ENCODE measurements at places on chromosomes 6 and 20.

GRCh38 chr20:62524505-62524911, 48.7 kb upstream of the GATA5 start:
- no peak for DNase-seq

DNA sequence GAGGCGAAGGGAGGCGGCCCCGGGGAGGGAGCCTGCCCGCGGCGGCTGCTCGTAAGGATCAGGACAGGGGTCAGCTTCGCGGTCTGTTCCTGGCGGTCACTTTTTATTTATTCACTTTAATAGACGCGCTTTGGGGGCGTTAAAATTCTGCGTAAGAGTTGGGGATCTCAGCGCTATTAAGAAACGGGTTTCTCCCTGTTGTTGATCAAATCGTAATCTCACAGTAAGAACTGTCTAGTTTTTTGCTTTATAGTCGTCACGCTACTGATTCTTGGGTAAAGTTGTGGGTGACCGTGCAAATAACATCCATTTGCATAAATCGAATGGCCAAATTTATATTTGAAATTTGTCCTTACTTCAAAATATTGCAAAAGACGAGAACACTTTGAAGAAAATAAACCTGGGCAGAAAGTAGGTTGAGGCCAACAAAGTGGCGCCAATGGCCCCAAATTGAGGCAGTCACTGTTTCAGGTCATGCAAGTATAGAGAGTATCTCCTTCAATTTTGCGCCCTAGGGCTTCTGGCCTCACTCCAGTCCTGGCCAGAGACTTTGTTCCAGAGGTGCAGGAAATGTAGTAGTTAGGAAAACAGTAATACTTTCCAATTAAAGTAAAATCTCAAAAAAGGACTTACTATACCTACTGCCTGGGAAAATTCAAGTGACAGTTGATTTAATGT, 963 bp upstream of the RMND1 start:
- no peak for DNase-seq

GRCh38 chr6:75623491-75623890, 21.8 kb downstream of the SENP6 start:
- no peak for DNase-seq

DNA sequence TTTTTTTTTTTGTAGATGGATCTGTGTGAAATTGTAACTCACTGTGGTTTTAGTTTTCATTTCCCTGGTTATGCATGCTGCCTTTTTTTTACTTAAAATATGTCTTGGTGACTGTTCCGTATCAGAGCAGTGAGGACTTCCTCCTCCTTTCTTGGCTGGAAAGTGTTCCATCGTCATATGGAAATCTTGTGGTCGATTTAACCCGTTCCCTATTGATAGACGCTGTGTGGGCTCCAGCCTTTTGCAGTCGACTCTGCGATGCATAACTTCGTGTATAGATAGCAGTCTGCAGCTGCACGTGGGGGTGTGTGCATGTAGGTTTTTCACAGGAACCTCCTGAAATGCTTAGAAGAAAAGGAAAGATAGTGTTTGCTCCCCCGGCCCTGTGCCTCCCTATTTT, 28.1 kb upstream of the PNPLA1 start:
- no peak for DNase-seq

DNA sequence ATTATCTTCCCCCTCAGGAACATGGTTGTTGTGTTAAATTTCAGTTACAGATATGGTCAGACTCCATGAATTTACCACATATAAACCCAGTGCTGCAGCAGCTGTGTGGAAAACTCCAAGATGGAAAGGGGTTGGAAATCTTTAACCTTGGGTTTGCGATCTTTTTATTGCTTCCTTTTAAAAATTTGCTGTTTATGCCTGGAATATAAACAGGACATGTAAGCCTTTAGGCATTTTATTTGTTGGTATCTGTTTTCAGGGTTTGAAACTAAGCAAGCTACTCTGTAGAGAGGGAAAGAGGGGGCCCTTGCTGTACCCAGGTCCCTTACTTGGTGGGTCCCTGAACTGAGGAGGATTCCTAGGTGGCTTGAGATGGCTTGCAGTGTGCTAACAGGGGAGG, 778 bp downstream of the PKIG start:
- no peak for DNase-seq

- DNase-seq, result no peak
These were observed 5.4 kb upstream of the MICA start for GRCh38 chr6:31397901-31398525.

GRCh38 chr6:135162678-135163439, 18.2 kb upstream of the MYB start:
- DNase-seq, result no peak

DNA sequence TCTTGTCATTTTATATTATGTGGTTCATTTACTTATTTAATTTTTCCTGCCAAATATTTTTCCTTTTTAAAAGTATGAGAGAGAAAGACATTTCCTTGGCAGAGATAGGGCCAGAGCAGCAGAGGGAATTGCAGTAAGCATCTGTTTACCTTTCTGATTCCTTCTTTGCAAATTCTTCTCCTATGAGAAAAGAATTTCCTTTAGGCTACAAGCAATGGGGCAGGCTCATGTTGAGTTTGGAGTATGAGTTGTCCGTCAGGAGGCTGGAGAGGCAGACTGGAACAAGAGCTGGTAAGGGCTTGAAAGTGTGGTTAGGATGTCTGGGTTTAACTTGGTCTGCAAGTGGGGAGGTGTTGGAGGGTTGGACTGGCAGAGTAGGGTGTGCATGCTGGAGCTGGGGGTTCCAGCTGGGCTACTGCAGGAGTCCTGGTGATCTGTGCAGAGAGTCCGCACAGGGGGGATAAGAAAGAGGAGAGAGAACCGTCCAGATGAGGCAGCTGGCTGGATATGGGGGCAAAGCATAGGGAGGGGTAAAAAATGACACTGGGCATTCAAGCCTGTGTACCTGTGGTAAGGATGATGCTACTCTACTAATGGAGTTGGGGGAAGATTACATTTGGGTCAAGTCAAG, 19.7 kb downstream of the TIAM2 start:
- no peak for DNase-seq

- no peak for DNase-seq
These were observed 17.9 kb upstream of the MAP7 start for GRCh38 chr6:136568129-136568528.

- no peak for DNase-seq
These were observed 235.1 kb upstream of the ZNF217 start for GRCh38 chr20:53828682-53829254.

- DNase-seq, result no peak
These were observed 71.4 kb downstream of the CARMIL1 start for GRCh38 chr6:25350573-25350972.

GRCh38 chr6:11245381-11246256, 13.2 kb upstream of the NEDD9 start:
- DNase-seq, result no peak

- DNase-seq, result no peak
These were observed 135.1 kb downstream of the KIF16B start for GRCh38 chr20:16438100-16438499.

- no peak for DNase-seq
These were observed 472.5 kb downstream of the KIF16B start for GRCh38 chr20:16100767-16101166.

DNA sequence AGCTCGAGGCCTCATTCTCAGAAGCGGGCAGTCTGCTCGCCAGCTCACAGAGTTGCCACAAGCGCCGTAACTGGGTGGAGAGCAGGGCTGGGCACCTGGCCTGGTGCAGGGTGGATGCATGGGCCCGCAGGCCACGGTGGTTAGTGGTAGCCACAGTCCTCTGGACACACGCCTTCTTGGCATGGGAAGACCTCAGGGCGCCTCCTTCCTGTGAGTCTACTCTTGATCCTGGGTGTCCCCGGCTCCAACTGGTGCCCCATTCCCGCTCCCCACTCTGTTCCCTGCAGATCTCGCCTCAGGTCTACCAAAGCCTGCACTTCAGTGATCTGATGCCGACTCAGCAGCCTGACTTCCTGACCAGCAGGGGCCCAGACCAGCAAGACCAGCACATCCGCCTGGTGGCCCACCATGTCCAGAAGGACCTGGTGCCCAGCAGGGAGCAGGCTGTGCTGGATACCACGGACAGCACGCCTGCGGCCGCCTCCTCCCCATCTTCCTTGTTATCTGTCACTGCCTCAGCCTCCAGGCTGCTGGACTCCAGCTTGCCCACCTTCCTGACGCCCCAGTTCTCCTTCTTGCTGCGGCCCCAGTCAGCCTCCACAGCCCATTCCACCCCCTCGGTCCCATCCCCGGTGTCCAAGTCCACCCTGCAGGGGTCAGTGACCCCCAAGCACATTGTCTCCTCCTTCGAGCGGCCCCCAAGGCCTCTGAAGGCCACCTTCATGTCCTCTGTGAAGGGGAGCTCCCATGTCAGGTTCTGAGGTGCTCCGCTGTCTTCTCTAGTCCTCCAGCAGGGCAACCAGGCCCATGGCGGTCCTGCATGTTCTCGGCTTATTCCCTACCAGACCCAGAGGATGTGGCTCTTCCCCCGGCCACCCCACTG, 43.1 kb downstream of the SUN5 start:
- DNase-seq, result no peak

GRCh38 chr6:16157492-16157891, 28.6 kb downstream of the MYLIP start:
- no peak for DNase-seq

GRCh38 chr20:36861875-36862801, 13.8 kb upstream of the TLDC2 start:
- DNase-seq, result no peak

- no peak for DNase-seq
These were observed 16.2 kb upstream of the PKHD1 start for GRCh38 chr6:52103623-52104022.

DNA sequence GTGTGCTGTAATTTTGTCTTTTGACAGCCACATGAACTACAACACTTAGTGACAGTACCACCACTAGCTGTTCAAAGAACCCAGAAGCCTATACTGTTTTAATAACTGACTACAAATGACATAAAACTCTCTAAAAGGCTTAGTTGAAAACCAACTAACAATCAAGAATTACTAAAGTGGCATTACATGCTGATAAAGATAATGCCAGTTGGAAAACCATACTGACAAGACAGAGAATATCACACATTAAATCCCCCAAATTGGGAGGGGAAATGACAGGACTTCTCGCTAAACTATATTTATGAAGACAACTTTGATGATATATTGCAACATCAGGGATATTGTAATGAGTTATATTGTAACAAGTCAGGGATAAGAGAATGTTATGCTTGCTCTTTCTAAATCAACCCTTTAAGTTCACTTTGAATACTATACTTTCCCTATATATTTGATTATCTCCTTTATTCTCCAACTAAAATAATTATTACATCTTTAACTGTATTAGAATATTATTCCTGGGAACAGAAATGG, 6.2 kb downstream of the NCOA5 start:
- no peak for DNase-seq

GRCh38 chr6:82022614-82023129, 224.9 kb downstream of the IBTK start:
- DNase-seq, result no peak

DNA sequence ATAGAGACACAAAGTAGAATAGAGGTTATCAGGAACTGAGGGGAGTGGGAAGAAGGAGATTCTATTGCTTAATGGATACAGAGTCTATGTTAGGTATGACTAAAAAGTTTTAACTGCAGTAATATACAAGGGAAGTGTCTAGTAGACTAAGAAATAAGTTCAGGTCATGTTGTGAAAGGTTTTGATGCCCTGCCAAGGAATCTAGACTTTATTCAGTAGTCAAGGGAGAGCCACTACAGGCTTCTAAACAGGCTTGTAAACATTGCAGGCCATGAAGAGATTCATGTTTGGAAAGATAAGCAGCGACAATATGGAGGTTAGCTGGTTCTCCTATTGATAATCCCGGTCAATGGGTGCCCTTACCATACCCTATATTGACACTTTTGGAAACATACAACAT, 352.8 kb upstream of the SOX4 start:
- DNase-seq, result no peak

DNA sequence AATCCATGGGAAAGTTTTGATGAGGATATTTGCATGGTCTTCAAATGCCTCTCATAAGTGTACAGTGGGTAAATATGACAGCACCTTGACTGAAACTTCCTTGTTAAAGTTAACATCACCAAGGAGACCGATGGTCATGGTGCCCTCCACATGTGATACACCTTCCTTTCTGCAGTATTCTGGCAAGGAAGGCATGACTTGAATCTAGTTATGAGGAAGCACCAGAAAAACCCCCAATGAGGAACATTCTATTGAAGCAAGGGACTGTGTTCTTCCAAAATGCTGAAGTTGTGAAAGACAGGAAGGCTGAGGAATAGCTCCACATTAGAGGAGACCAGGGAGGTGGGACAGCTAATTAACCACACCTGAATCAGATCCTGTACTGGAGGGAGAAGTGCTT, 118.3 kb downstream of the SLC24A3 start:
- DNase-seq, result no peak

DNA sequence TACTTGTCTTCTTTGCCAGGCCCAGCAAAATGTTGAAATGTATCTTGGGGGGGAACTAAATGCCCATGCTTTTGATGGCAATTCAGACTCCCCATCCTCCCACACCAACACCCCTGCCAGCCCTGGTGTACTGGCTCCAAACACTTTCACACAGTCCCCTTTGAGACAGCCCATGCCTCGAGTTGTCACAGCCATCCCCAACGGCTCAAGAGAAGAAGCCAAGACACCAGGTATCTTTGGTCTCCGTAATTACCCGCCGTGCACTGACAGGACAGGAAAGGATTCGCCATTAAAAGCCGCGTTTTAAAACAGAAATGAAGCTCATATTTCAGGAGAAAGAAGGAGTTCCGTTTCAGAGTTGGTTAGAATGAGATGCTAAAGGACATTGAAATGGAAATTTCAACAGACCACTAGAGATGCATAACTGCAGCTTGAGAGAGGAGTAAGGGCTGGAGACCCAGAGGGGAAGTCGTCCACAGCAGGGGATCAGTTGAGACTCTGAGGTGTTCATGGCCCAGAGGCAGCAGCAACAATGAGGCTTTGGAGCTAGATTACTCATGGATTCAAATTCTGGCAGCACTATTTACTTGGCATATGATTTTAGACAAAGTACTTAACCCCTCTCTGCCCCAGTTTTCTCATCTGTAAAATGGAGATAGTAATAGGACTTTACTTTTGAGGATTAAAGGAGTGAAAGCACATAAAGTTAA, 63.5 kb upstream of the ADGRF1 start:
- no peak for DNase-seq

DNA sequence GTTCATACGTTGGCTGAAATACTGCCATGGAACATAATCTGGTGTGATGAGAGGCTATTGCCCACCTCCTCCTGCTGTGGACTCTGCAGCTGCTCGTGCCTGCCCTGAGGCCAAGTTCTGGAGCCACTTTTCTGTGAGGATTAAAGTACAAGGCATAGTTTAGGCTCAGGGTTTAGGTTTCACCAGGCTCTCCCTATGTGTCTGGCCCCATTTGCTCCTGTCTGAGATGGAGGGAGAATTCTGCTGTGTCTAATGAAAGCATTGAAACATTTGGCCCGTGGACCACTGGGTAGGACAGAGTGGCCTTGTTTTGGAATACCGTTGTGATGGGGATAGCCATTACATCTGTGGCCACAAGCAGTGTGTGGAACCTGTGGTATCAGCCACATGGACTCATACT, 5.9 kb downstream of the WRNIP1 start:
- no peak for DNase-seq

GRCh38 chr20:60453388-60454246, 495.4 kb downstream of the CDH26 start:
- no peak for DNase-seq

GRCh38 chr6:85273046-85273445, 176.8 kb upstream of the NT5E start:
- no peak for DNase-seq

- no peak for DNase-seq
These were observed 47.4 kb upstream of the PAK5 start for GRCh38 chr20:9886227-9886626.

GRCh38 chr6:76004202-76004601, 68.3 kb downstream of the IMPG1 start:
- no peak for DNase-seq
